Mesenchymal stem cell (in vitro differentiated cells and primary cell): ENCODE measurements at places on chromosomes 5 and 9.

DNA sequence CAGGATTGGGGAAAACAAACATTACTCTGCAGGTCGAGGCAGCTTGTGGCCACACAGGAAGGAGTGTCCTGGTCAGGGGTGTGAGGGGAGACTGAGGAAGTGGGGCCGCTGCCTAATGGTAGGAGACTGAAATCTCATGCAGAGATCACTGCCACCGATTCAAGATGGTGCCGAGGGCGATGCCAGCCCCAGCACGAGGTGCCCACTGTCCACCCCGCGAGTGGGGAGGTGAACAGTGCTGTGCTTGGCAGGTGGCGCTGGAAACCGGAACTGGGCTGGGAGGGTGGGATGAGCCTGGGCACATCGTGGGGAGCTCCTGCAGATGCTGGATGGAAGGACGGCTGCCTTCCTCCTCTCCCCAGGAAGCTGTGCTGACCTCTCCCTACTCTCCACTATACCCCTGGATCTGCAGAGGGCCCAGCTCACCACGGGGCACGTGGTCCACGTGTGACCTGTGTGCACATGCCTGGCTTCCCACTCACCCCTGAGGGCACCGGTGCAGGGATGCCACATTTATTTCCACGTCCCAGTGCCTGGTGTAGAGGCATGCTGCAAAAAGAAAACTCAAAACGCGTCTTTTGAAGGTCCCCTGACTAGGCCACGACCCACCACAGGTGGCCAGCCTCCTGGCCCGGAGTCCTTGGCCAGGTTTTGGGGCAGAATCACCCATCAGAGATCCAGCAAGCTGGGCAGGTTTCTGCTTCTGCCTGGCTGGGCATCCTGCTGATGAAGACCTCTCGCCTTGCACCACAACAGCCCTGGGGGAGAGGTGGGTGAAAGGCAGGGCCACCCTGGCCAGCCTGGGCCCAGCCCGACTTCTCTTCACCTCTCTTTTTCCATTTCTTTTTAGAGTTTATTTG is 71.7 kb upstream of the FCN1 start:
- no peaks in the 10 kb centered on the region for H3K4me1 ChIP-seq
- no peak overlapping the region for H3K4me3 ChIP-seq
- no peaks in the 10 kb centered on the region for H3K27me3 ChIP-seq

GRCh38 chr5:140348104-140348503 is 1.7 kb upstream of the HBEGF start:
- no peaks in the 10 kb centered on the region for H3K27me3 ChIP-seq
- H3K27ac ChIP-seq, result no peak overlapping the region
- no peaks in the 10 kb centered on the region for H3K36me3 ChIP-seq
- H3K4me3 ChIP-seq, result no peak overlapping the region

DNA sequence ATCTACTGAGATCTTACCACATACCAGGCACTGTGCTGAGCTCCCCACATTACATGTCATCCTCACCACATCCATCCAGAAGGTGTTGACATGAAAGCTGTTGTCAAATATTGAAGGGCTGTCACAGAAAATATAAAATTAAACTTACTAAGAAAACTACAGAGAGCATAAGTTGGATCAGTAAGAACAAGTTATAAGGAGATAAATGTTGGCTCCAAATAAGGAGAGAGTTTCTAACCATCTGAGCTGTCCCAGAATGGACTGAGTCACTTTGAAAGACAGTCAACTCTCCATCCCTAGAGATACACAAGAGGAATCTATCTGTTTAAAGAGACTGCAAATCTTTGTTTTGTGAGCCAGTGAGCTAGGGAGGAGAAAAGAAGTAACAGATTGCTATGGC is 169.8 kb downstream of the DRD1 start:
- H3K4me1 ChIP-seq, result no peaks in the 10 kb centered on the region
- peak overlapping the region; percentile 52 for H3K4me3 ChIP-seq
- peaks cover 40% of the 10 kb centered on the region for H3K27me3 ChIP-seq
- no peak overlapping the region for H3K27ac ChIP-seq

DNA sequence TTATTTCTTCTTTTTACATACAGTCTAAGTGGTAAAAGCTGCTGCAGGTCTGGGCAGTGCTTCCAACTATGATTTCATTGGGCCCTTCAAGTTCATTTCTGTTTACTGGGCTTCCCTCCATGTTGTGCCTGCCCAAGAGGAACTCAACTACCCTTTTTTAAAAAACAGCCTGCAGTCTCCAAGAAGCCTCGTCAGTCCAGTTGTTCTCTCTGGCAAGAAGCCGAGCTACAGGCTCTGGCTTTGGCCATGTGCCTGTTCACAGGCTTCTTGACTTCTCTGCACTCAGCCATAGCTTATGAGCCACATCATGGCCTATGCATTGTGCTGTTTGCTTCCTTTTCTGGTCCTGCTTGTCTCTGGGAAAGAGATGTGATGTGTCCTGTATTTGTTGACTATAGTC is 119.7 kb upstream of the PJA2 start:
- H3K27ac ChIP-seq, result no peak overlapping the region
- H3K27me3 ChIP-seq, result no peaks in the 10 kb centered on the region
- H3K36me3 ChIP-seq, result no peaks in the 10 kb centered on the region
- no peak overlapping the region for H3K4me3 ChIP-seq
- H3K4me1 ChIP-seq, result no peaks in the 10 kb centered on the region

DNA sequence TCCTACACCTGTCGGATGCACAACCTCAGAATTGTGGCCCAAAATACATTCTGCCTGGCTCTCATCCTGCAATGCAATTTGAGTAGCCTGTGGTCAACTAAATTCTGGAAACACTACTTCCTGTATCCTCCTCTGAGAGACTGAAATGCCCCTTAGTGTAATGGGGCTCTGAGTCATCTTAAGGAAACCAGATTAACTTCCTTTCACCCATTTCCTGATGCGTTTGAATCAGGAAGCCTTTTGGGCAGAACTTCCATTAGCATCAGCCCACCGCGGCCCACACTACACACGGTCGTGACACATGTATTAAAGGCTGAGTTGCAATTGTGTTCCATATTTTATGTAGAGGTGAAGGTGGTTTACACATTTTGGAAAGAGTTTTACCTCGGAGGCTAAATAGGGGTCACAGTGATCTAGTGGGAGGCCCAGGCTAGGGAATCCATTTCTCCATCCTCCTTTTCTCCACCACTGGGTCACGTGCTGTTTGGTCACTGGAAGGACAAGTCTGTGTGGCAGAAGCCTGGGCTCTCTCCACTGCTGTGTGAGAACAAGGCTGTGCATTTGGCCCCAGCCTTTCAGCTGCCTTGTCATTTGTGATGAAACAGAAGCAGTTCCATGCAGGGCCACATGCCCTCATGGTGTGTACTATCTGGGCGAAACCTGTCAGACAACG is 55.9 kb downstream of the DAP start:
- peak; percentile 70 for DNase-seq
- peaks cover 16% of the 10 kb centered on the region for H3K36me3 ChIP-seq
- peak overlapping the region; percentile 33 for H3K27ac ChIP-seq
- H3K4me1 ChIP-seq, result peaks cover 53% of the 10 kb centered on the region
- H3K27me3 ChIP-seq, result no peaks in the 10 kb centered on the region

DNA sequence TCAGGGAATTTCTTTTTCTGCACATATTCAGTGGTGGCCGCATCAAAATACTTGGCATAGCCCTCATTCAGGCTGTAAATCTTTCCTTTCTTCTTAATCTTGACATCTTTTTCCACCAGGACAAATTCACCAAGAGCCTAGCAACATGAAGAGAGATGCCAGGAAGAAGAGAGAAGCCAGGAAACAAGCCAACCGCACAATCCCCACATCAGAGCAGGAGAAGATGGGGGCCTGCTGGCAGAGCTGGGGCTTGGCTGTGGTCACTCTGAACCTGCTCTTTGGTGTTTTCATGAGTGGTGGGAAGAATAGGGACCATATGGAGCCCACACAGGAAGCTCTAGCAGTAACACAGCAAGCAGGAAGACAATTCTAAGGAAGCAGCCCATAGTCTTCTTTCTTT is 12.4 kb downstream of the PCAT7 start:
- H3K4me3 ChIP-seq, result no peak overlapping the region
- H3K27ac ChIP-seq, result no peak overlapping the region
- no peaks in the 10 kb centered on the region for H3K4me1 ChIP-seq
- no peak for DNase-seq
- H3K27me3 ChIP-seq, result peaks cover 9% of the 10 kb centered on the region

DNA sequence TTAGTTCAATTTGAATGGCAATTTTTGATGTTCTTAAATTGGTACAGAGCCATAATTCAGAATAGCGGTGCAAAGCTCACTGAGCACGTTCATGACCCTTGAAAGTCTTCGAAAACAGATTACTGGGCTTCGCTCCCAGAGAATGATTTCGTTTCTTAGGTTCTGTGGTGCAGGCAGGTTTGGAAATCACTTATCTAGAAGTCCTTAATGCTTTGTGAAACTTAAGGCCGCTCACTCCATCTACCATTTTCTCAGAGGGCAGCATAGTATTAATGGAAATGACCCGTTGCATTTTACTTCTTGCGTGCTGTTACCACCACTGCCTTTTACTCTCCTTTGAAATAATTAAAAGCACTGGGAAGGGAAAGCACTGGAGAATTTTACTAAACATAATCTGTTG is 2.9 kb upstream of the MAT2B start:
- H3K36me3 ChIP-seq, result no peaks in the 10 kb centered on the region
- DNase-seq, result no peak

DNA sequence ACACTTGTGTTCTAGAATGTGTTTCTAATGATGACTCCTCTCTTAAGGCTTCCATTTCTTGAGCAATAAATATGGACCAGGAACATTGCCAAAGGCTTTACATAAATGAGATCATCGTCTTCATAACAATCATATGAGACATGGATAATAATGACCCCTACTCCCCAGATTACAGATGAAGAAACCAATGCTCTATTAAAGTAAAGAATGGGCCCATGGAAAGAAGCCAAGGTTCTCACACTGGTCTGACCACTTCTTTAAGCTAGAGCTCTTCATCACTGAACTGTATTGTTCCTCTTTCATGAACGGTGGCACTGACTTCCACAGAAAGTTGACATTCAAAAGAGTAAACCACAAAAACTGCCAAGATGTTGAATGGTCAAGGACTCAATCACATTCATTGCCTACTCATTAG is 65.3 kb downstream of the MARCHF3 start:
- no peak overlapping the region for H3K4me3 ChIP-seq
- H3K36me3 ChIP-seq, result no peaks in the 10 kb centered on the region
- peak; percentile 73 for DNase-seq
- H3K27ac ChIP-seq, result no peak overlapping the region

DNA sequence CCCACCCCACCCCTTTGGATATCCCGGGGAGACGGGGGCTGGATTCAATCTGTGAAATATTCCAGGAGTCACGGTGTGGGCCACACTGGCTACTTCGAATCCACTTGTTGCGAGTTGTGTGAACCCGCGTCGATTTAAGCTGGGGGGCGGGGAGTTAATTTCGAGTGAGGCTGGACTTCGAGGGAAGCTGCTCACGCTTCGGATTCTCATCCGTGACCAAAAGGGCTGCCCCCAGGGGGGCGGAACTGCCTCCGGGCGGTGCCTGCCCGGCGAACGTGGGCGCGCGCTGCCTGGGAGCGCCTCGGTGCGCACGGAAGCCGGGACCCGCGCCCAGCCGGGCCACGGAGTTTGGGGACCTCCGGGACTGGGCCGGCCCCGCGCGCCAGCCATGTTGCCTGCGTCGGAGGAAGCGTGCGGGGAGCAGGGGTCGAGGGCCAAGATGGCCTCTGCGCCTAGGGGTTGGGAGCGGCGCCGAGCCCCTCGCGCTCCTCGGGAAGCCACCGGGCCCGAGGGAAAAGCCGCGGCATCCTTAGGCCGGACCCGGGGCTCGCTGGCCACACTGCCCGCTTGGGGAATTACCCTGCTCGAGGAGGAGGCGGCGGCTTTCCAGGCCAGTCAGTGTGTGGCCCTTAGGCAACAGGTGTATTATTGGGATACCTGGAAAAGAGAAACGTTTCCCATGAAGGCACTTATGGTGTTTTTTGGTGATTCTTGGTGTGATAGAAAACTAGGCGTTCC is 975 bp downstream of the OCLN start:
- peak; percentile 33 for DNase-seq
- H3K27me3 ChIP-seq, result peaks cover 61% of the 10 kb centered on the region

DNA sequence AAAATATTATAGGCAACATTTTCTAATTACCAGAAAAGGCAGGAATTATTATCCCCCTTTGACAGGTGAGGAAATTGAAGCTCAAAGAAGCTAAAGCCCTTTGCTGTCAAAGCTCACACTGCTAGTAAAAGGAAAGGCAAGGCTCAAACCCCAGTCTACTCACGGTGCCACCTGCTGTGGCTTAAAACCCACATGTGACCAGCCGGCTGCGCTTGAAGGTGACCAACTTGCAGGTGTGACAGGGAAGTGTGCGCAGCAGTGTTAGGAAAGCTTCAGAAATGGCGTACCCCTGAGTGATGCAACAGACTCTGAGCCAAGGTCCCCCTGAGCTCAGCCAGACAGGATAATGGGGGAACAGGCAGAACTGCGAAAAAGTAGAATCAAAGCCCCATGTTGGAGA is 45.2 kb downstream of the PAX5 start:
- H3K36me3 ChIP-seq, result no peaks in the 10 kb centered on the region
- peaks cover 11% of the 10 kb centered on the region for H3K4me1 ChIP-seq
- DNase-seq, result no peak
- H3K27ac ChIP-seq, result no peak overlapping the region

DNA sequence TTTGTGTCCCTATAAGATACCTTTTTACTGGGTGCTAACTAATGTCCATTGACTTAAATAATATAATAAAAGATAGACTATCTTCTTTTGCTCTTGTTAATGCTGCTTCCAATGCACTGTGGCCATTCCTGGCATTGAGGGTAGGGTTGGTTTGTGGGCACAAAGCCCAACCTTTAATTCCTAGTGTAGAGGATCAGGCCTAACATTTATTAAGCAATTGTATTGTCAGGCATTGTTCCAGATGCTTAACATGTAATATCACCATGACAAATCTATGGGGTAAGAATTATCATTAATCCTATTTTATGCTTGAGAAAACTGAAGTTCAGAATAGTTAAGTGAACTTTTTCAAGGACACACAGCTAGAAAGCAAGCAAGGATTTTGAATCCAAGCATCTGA is 60.4 kb upstream of the GPBP1 start:
- no peak overlapping the region for H3K4me3 ChIP-seq
- no peaks in the 10 kb centered on the region for H3K36me3 ChIP-seq
- H3K27me3 ChIP-seq, result no peaks in the 10 kb centered on the region
- H3K4me1 ChIP-seq, result no peaks in the 10 kb centered on the region

DNA sequence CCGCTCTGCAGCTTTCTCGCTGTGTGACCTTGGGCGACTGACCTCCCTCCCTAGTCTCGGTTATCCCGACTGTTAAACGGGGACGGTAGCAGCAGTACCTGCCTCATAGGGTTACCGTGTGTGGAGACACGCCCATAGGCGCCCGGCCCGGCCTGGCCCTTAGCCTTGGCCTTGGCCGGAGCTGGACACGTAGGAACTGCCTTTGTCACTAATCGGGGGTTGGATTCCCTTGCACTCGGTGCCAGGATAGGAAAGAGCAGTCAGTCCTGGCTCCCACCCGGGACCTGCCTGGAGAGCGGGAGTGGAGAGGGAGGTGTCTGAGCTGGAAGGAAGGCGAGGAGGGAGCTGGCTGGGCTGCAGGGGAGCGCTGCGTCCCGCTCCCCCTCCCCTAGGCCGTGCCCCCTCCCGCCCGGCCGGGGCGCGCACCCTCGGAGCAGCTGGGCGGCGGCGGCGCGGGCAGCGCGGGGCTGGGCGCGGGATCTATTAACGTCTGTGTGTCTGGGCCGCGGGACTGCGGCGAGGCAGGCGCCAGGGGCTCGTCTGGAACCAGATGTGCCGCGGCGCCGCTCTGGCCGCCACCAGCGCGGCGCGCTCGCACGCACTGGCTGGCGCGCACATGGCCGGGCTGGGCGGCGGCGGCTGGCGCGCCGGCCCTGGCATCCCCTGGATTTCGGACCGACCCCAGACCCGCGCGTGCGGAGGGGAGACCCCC is 31.7 kb downstream of the PRRX2 start:
- peaks cover 13% of the 10 kb centered on the region for H3K4me1 ChIP-seq
- H3K36me3 ChIP-seq, result no peaks in the 10 kb centered on the region
- H3K27ac ChIP-seq, result no peak overlapping the region
- peak; percentile 84 for DNase-seq
- peak overlapping the region; percentile 69 for H3K4me3 ChIP-seq

- DNase-seq, result no peak
- no peaks in the 10 kb centered on the region for H3K36me3 ChIP-seq
- no peaks in the 10 kb centered on the region for H3K27me3 ChIP-seq
Measured at GRCh38 chr5:165775111-165775510, 2269.7 kb downstream of the MAT2B start.
